COR-L47 (cell line): ENCODE measurements at places on chromosomes 5 and 9.
A peak's percentile ranks its signal among the peaks of the same experiment; 100 is the strongest.

DNA sequence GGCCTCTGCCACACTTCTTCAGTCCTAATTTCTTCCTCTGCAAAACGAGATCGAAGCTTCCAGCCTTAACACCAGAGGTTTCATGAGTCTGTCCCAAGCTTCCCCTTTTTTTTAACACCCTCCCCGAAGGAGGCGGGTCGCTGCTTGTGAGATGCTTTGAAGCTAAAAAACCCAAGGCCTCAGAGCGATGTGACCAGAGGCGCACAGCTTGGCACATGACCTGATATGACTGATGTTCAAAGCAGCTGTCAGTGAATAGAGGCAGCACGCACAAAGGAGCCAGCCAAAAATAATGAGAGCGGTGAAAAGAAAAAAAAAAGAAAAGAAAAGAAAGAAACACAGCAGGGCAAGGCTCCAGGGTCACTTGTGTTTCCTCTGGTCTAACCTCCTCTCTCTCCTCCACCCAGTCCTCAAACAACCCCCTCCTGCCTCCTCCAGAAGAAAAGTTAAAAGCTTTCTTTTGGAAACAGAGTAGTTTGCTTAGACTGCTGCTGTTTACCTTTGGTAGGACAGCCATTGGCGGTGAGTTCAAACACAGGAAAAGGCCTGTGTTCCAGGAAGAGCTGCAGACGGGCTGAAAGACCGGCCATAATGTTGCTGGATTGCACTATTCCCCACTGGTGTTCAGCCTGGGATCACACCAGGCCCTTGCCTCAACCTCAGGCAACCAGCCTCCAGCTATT lies 10.9 kb upstream of the ZNF366 start:
- DNase-seq: no peak

DNA sequence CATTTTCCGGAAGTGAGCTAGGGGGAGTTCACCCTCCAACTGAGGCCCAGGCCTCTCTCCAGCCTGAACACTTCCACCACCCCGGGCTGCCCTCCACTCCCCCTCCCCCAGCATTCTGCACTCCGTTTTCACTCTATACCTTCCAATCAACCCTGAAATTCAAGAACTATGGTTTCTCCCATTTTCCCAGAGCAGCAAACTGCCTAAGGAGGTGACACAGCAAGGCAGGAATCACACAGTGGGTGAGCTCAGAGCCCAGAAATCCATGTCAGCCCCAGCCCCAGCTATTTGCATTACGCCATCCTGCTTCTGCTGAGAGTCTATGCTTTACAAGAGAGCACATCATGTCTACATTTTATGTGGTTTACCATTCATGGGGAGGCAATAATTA lies 11.9 kb downstream of the MSX2 start:
- no peak for DNase-seq

- DNase-seq: no peak
Observed at GRCh38 chr9:101128623-101129022, 100.1 kb downstream of the PLPPR1 start.

- no peak for DNase-seq
Observed at GRCh38 chr5:177399997-177400868, at the start of gene PFN3. TSS of gene PFN3 (minus strand) at chr5:177400661. CDS start at chr5:177400576, 85 bp downstream.

DNA sequence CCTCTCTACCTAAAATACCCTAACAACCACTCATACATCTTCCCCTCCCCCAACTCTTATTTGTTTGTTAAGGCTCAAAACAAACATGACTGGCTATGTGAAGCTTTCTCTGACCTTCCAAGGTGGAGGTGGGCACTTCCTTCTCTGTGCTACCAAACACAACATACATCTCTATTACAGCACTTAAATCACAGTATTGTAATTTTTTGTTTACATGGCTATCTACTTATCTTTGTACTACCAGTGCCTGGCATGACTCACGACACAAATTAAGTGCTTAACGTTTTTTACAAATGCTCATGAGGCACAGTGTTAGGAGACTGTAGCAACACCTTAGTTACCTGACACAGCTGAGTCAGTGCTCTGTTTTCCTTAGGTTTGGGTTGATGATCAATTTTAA lies 18.6 kb downstream of the HOMER1 start:
- peak; percentile 56 for DNase-seq

DNA sequence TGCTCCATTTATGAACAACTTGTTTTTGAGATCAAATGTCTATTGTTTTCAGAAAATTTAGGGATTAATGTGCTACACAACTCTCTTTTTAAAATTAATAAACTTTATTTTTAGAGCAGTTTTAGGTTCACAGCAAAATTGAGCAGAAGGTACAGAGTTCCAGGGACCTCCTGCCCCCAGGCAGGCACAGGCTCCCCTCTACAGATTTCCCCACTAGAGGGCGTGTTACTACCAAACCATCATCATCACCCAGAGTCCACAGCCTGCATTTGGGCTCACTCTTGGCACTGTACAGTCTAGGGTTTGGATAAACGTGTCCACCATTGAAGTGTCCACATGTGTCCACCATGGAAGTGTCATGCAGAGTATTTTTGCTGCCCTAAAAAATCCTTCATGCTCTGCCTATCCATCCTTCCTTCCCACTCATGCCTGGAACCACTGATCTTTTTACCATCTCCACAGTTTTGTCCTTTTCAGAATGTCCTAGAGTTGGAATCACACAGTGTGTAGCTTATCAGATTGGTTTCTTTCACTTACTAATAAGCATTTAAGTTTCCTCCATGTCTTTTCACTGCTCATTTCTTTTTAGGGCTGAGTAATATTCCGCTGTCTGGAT lies 61.7 kb downstream of the MRPL36 start:
- DNase-seq: no peak

- DNase-seq: no peak
Observed at GRCh38 chr5:172451771-172452197, 2.5 kb downstream of the SH3PXD2B start.

DNA sequence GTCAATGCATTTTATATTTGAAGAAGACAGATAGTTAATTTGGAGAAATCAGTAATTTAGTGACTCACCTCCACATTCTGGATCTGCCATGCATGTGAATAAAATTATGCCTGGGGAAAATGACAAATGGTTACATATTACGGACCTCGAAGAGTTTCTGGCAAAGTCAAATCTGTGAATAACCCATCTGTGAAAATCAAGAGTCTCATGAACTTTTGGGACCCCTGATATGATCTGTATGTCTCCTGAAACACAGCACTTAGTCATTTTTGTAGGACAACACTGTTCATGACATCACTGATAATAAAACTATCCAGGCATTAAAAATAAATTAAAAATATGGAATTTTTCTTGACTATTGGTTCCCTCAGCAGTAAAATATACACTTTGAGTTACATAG lies 584.5 kb downstream of the TLE4 start:
- no peak for DNase-seq

- DNase-seq: no peak
Observed at GRCh38 chr5:42157215-42157614, 232.1 kb downstream of the FBXO4 start.

- DNase-seq: no peak
Observed at GRCh38 chr9:33228606-33229005, 11.4 kb upstream of the SPINK4 start.
